ENCODE measurements at places on chromosomes 3 and 15.

DNA sequence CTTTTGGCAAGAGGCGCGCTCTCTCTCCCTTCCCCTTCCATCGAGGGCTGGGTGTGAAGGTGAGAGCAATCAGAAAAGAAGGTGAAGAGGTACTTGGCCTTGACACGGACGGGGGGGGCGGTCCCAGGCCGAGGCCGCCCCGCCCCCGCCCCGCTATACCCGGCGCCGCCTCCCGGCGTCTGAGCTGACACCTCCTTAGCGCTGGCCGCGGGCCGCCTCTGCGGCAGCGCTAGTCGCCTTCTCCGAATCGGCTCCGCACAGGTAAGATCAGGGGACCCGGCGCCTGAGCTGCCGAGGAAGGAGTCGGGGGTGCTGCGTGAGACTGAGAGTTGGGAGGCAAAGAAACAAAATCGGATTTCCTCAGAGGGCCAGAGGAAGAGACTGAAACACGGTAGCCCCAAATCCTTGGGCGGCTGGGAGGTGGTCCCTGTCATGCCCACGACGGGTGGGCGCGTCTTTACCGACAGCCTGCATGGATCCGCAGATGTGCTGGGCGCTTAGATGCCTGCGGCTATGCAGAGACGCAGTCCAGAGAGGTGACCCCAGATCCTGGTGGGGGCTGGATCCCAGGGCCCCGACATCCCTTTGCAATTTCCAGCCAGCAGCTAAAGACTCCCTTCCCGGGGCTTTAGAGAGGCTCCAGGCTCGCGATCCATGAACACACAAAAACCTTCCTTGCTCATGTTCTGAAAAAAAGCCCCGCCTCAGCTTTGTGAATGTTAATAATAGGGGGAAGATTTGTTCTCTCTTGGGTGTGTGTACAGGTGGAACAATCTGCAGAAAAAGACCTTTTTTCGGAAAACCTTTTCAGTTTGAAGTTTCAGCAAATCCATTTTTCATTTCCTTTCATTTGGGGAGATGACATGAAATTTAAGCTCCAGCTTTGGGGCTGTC, at the start of gene ENTPD3:
Gene ENTPD3, plus strand, starts transcription at position 184 of the 894 bp plus-strand sequence. CDS start 874 bp downstream, outside the sequence.
- DNase-seq = no peak

DNA sequence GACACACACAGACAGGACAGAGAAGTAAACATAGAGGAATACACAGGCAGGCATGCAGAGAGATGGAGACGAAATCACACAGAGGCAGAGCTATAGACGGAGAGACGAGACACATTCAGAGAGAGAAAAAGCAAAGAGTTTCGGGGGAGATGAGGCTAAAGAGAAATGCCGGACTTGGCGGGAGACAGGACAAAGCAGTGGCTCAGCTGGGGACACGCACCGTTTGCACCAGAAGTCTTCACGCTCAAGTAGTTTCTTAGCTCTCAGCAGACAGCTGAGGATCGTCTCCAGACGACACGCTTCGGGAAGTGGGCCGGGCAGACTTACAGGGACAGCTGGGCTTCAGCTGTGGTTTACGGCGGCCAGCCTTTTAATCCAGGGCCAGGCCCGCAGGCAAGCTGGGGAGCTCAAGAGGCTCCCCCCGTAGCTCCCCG, 56.2 kb upstream of the DLG1 start:
- DNase-seq = peak; percentile 57

GRCh38 chr15:73935547-73935946, 9.3 kb downstream of the LOXL1 start:
- no peak for DNase-seq

DNA sequence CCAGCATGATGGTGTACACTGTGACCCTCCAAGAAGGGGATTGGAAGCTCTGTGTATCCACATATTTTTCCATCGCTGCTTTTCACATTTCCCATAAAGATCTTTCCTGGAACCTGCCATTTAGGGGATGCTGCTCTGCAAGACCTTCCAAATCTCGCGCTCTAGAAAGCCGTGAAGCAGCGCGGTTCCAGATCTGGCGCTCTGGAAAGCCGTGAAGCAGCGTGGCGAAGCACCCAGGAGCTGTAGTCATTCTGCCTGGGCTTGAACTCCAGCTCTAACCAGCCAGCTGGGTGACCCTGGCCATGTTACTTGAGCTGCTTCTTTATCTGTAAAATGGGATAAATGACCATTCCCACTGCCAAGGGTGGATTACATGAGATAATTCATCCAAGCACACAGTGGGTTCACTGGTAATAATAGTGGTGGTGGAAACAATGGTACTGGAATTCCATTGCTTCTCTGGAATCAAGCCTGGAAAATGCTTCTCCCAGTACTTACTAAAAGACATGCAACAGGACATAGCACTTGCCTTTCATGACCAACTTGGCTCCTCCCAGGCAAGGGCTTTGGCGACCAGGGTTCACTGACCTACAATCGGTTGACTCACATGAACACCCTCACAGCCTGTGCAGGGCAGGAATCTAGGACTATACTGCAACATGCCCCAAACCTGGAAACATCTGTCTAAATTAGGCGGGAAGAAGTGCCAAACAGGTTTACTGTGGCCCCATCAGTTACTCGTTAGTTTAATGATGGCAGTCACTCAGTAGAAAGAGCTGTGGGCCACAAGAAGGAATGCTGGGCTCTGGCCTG, 70.7 kb downstream of the XXYLT1 start:
- DNase-seq = no peak

- DNase-seq = no peak
Observed at GRCh38 chr3:128294999-128295468, 141.8 kb downstream of the EEFSEC start.

DNA sequence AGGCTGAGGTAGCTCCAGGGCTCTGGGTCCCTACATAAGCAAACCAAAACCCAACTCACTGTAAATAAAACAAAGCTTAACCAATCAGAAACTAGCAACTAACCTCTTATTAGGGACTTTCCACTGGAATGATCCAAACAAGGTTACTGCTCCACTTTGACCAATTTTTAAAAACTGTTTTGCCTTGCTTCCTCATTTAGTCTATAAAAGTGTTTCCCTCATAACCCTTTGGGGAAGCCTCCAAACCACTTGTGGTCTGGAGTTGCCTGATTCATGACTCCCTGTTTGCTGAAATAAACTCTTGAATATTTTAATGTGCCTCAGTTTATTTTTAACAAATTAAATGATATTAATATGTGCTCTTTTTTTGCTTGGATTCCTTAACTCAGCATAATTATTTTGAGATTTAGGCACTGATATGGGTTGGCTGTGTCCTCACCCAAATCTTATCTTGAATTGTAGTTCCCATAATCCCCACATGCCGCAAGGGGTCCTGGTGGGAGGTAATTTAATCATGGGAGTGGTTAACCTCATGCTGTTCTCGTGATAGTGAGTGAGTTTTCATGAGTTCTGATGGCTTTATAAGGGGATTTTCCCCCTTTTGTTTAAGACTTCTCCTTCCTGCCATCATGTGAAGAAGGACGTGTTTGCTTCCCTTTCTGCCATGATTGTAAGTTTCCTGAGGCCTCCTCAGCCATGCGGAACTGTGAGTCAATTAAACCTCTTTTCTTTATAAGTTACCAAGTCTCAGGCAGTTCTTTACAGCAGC, 90.6 kb downstream of the CD200R1L start:
- DNase-seq = no peak

GRCh38 chr15:78841376-78841706, 30.1 kb upstream of the ADAMTS7 start:
- no peak for DNase-seq
